Posterior vena cava (tissue), 2 donors: ENCODE measurements at places on chromosomes 16 and 17. TPM values are rescaled to one million over a fixed set of nuclear protein-coding genes. Genes with fewer than 3 reads are reported as not detected.

DNA sequence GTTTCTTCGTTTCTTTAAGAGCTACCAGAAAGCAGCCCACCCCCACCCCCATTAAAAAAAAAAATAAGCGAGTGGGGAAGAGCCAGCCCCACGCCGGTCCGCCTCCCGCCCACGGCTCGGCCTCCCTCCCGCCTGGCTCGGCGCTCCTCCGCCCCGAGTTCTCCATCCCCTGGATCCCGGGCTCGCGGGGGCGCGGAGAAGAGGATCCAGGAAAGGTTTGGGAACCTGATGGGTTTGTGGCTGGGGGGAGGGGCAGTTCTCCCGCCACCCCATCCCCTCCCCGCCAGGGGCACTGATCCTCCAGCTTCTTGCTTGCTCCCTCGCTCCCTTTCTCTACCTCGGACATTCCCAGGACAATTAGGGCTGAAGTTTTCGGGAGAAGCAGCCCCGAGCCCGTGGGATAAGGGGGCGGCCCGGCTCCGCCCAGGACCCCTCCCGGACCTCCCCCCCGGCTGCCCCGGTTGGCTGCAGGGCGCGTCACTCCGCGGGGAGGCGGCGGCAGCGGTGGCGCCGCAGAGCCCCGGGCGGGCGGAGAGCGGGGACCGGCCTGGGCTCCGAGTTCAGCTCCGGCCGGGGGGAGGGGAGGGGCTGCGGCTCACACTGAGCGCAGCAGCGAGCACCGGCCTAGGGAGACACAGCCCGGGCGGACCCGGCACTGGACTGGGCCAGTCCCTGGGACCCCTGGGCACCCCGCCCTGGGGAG lies 1.0 kb upstream of the SALL1 start:
- no peak for DNase-seq

Gene SPECC1
- 44.7 TPM for total RNA-seq

DNA sequence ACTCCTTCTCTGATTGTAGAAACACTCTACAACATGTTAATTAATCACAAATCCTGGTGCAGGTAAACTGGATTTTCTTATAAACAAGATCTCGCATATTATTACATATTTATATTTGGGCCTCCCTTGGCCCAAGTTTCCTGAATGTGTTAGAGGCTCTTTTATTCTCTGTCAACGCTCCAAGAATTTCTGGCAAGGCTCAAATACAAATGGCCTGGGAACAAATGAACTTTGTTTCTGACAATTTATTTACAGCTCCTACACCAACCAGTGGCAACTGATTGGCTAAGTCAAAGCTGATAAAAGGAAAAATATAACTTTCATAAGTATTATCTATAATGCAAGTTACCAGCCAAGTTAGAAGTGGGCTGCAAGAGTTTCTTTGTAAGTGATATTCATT lies 64.9 kb upstream of the CORO6 start:
- no peak for DNase-seq

Gene ZNF213
- 10.2 TPM for total RNA-seq

GRCh38 chr16:65314627-65315008 lies 192.8 kb upstream of the CDH11 start:
- DNase-seq: no peak

Gene CDH13
- total RNA-seq: 81.7 TPM

- DNase-seq: no peak
These were observed 193.4 kb upstream of the CPHXL start for GRCh38 chr16:75919664-75920063.

GRCh38 chr16:19003935-19004334 lies 20.2 kb downstream of the TMC7 start:
- DNase-seq: no peak

Gene PSME3
- total RNA-seq: 68.2 TPM

DNA sequence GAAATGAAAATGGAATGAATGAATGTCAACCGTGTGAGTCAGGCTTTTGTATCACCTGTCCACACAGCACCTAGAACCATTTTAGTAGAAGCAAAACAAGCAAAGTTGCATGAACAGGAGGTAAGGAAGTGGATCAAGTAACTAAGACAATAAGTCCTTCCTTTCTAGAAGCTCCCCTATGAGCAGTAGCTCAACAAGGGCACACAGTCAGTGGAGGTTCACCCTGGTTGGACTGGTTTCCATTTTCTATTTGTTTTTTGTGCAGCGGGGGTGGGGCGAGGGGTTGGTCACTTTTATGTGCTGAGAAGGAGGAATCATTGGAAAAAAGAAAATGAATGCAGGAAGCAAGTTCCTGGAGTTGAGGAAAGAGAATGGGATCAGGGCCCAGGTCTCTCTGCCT lies 4.0 kb upstream of the HSBP1 start:
- no peak for DNase-seq

DNA sequence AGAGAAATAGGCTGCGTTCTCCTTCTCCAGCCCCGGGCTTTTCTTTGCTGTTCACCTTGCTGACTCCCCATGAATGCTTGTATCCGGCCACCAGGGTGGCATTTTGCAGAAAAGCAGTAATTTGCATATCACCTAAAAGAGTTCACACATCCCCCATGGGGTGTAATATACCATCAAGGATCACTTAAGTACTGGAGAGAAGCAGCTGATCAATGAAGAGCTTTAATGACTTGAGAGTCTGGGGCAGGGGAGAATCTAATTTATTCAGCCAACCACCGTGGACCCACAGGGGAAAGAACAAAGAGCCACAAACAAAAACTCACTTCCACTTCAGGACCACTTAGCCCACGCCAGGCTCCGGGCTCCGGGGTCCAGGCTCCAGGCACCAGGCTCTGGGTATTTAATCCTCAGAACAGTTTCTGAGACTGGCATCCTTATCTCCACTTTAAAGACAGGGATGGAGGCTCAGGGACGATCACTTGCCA lies 33.9 kb upstream of the SEC14L1 start:
- no peak for DNase-seq

GRCh38 chr16:47600376-47600775 lies 139.2 kb downstream of the PHKB start:
- no peak for DNase-seq

DNA sequence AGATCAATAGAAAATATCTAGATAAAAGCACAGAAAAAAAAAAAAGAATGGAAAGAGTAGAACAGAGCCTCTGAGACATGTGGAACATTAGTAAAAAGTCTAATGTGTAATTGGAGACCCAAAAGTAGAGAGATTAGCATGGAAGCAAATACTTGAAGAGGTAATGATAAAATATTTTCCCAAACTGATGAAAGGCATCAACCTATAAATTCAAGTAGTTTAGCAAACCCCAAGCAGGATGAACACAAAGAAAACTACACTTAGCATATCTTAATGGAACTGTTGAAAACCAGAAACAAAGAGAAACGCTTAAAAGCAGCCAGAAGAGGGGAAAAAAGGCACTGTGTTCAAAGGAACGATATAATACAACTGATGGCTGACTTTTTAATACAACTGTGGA lies 16.4 kb downstream of the NF1 start:
- no peak for DNase-seq

GRCh38 chr17:58265271-58265670 lies 15.5 kb downstream of the MPO start:
- no peak for DNase-seq
